ENCODE measurements at places on chromosomes 5 and 9.
A peak's percentile ranks its signal among the peaks of the same experiment; 100 is the strongest.

DNA sequence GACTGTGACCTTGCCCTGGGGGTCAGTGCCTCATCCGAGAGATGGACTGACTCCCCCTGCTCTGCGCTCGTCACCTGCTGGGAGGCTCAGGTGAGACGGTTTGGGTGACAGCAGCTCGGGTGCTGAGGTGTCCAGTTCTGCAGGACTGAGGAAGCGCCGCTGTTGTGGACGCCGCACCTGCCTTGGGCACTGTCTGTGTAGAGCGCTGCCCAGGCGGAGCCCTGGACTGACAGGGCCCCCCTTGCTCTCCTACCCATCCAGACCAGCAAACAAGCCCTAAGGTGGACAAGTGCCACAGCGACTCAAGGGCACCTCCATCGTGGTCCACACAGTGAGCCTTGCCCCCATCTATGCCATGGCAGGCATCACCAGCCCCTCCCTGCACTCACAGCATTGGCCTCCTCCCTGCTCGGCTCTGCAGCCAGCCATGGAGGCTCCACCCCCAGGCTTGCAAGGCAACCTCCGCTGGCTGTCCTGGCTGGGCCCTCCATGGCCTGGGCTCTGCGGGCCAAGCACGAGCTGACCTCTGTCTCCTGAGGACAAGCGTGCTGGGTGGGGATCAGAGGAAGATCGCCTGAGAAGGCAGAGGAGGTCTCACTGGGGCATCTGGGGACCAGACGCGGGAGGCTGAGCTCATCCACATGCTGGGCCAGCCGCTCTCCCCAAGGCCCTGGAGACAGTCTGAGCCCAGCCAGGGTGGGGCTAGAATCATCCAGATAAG lies 87.1 kb upstream of the COL5A1 start:
- DNase-seq, result no peak

DNA sequence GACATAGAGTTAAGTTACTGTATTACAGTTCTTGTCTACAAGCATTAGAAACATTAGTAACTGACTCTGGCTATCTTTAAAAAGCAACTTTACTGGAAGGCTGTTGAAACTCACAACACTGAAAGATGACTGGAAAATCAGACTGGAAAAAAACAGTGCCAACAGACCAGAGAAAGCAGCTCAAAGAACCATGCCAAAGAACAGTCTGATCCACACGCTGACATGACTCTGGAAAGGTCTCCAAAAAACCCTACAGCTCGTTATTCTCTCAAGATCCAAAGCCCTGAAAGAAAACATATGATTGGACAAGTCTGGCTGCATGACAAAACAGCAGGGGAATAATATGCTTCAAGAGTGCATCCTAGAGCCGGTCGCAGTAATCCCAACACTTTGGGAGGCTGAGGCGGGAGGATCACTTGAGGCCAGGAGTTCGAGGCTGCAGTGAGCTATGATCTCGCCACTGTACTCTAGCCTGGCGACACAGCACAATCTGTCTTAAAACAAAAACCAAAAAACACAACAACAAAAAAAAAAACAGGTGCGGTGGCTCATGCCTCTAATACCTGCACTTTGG lies 5.6 kb downstream of the GOLPH3 start:
- peak; percentile 63 for DNase-seq

DNA sequence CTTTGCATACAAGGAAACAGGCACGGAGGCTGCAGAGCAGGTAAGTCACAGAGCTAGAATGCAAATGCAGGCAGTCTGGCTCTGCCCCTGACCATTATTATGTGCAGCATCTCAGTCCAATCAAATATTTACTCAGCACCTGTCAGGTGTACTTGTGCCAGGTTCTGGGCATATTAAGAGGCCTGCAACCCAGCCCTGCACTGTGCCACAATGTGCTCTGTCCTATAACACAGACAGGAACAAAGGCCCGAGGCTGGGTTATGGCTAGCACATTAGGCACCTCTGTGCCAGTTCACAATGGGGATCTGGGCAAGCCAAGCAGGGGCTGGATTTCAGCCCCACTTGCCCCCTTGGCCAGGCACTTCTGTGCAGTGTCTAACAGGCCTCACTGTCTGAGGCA lies 14.0 kb downstream of the ARL15 start:
- no peak for DNase-seq

DNA sequence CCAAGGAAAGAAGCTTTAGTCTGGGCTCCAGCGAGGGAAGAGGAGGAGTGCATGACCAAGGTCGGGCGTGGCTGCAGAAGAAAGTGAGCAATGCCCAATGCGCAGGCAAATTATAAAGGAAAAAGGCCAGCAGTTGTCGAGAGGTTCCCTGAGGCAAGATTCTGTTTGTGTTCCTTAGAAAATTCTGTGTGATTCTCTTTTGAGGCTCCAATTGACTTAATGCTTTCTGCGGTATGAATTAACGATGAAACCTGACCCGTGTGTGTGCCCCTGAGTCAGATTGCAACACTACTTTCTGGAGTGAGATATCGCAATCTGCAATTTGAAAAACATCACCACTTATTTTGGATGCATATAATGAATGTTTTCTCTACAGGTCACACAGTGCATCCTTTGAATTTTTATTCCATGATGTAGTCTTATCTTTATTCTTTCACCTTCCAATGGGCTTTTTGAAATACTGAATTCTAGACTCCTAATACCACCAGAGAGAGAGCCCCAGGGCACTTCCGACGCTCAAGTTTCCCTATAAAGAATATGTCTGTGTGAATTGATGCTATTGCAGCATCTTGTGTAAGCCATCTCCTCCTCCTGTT lies 117.9 kb upstream of the IL6ST start:
- DNase-seq, result no peak

DNA sequence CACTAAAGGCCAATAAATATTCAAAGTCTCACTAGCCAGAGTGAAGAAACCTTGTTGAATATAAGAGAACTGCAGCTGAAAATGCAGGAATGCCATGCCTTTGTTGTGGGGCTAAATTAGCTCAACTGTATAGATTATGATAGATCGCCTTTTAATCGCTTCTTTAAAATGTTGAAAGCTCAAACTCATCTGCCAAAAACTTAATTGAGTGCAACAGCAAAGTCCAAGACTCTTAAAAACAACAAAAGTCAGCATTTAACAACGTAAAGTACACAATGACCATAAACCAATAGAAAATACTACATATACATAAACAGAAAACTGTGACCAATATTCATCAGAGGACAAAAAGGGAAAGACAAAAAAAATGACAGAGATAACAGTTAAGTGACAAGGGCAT lies 585.0 kb upstream of the CDH6 start:
- DNase-seq, result no peak

GRCh38 chr5:42840269-42840668 lies 28.6 kb upstream of the SELENOP start:
- no peak for DNase-seq
